ENCODE measurements at places on chromosomes 16 and 17.

DNA sequence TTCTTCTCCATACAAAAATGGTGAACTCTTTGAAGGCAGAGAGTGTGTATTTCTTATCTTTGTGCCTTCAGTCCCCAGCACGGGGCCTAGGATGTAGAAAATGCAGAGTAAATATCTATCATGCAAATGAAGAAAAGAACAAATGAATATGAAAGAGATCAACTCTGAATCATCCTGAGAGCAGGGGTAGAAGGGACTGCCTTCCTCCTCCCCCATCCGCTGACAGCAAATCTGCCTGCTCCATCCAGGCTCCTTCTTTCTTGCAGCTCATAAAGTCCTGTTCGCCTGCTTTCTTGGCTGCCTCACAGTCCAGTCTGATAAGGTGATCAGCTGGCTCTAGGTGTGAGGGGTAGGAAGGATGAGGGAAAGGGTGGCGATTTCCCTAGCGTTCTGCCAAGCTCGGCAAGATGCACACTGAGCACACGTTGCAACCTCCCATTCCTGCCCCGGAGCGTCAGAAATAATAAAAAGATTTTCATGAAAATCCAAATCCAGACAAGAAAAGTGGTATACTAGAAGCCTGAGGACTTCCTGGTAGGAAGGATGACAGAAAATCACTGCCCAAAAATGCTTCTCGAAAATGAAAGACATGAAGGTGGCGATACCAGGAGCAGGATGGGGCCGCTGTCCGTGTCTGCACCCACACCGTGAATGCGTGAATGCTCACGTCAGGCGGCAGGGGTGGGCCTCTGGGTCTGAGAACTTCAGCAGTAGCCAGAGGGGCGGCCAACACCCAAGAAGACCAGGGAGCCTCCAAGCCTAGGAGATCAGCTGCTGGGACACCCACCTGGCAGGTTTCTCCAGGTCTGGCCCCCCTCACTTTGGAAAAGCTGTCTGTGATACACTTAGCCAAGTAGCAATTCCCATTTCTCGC, 67.1 kb downstream of the VPS53 start:
- DNase-seq: no peak

DNA sequence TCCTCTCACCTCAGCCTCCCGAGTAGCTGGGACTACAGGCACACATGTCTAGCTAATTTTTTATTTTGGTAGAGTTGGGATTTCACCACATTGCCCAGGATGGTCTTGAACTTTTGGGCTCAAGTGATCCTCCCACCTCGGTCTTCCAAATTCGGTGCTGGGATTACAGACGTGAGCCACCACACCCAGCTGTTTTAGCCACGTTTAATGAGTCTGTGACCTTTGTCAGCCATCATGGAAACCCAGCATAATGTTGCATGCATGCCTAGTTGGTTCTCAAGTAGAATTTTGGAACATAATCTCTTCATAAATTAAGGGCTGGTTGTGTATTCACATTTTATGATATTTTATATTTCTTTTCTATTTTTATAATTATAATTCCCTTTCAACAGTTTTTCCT, 42.0 kb downstream of the GOSR1 start:
- DNase-seq: no peak

DNA sequence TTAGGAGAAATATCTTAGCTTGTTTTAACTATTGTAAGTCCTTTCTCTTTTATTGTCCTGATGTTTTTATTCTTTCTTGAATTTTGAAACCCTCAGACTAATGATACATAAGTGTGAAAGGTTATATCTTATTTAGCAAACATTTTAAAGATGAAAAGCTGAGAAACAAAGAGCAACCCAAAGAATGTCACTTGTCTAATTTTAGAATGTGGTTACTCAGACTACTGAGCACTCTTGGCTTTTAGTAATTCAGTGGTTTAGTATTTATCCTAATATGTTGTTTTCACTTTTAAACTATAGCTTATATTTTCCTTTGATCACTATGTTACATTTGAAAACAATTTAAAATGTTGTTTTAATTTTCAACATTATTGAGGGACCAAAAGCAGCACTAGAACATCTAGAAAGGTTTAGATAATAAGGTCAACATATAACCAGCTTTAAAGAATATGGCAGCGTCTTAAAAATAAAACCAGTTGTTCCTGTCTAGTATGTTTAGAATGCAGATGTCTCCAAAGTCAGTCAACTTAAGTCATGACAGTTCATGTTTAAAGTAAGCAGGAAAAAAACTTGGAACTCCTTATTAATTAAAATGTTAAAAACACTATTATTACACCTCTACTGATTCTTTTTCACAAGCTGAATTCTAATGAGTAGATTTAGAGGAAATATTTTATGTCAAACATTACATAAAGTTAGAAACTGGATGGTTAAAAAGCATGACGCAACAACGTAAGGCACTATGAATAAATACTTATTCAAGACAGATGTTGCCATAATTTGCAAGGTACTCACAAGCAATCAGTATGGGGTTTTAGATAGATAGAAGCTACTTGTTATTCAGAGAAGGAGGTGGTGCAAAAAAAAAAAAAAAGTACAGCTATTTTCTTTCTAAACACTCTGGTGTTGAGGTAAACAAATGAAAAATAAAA, 2.4 kb downstream of the MBTD1 start:
- DNase-seq: no peak

GRCh38 chr16:60776281-60776680, 1260.0 kb downstream of the CDH8 start:
- DNase-seq: no peak

DNA sequence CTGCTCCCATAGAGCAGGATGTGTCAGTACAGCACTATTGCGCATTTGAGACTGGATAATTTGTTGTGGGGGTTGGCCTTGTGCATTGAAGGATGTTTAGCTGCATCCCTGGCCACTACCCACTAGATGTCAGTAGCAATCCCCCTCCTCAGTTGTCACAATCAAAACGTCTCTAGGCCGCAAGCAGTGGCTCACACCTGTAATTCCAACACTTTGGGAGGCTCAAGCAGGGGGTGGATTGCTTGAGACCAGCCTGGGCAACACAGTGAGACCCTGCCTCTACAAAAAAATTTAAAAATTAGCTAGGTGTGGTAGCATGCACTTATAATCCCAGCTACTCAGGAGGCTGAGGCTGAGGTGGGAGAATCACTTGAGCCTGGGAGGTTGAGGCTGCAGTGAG, 48.4 kb downstream of the CENPV start:
- no peak for DNase-seq

DNA sequence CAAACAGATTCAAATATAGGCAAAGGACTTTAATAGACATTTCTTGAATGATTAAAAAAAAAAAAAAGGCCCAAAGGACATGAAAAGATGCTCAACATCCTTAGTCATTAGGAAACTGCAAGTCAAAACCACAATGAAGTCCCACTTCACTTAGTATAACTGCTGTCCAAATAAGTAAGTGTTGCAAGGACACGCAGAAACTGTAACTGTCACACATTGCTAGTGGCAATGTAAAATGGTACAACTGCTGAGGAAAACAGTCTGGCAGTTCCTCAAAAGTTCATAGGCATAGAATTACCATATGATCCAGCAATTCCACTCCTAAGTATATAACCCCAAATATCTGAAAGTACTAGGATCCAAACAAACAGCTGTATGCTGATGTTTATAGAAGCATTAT, 112.7 kb downstream of the BRIP1 start:
- peak; percentile 59 for DNase-seq

- peak; percentile 96 for DNase-seq
Observed at GRCh38 chr16:31243734-31244670, 15.8 kb upstream of the ITGAM start.

GRCh38 chr17:48057626-48058025, 9.5 kb downstream of the NFE2L1 start:
- no peak for DNase-seq

- DNase-seq: no peak
Observed at GRCh38 chr17:41792845-41793783, 6.6 kb upstream of the JUP start.

DNA sequence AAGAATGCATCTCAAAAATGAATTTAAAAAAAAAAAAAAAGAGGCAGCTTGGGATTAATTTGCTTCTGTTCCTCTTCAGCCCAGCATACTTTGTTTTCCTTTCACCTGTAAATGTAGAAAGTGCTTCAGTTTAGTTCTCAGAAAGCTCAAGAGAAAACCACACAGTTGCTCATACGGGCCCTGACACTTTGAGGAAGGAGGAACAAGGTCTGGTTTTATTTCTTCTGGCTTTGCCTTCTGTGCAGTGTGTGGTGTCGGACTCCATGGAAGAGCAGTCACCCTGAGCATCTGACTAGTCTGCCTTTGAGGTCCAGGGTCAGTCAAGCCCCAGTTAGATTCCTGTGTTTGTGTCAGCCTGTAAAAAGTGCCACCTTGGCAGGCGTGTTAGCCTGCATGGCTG, 27.6 kb downstream of the NMT1 start:
- no peak for DNase-seq

- DNase-seq: no peak
Observed at GRCh38 chr16:4911970-4912386, 25.0 kb downstream of the PPL start.

DNA sequence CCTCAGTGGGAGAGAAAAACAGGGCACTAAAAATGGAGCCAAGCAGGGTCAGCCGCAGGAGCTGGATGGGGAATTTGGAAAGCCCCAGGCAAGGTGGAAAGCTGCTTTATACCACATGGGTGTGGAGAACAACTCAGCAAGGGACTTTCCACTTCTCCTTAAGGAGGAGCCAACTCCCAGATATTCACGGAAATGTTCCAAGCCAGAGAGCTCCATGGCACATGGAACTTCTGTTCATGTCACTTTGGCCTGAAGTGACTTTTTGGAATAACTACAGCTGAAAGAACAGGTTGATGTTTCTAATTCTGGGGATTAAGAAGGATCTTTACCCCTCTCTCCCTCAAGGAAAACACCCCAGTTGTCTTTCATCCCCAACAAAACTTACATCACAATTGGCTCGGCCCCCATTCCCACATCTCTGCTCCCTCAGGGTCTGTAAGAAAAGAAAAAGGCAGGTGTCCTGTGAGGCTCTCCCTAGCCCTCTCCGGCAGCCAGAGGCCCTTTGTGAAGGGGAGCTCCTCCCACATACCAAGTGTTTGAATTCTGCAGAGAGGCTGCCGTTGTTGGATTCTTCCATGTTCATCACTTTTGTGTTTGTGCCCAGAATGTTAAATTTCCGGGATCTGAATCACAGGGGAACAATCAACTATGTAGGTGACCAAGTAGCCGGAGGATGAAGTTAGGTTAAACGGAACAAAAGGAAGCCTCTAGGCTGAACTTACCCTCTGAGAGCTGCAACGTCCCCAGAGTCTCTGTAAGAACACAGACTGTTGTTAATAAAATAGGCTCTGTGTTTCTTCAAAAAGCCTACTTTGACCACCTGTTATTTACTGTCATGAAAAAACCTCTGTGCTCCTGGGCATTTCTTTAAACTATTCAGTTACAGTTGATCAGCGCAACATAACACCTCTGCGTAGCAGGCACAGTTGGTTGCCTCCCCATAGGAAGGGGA, 41.0 kb downstream of the STAT5A start:
- no peak for DNase-seq

- DNase-seq: no peak
Observed at GRCh38 chr17:81243333-81243664, 4.2 kb downstream of the NDUFAF8 start.

- no peak for DNase-seq
Observed at GRCh38 chr17:13735444-13735843, 133.7 kb upstream of the HS3ST3A1 start.

DNA sequence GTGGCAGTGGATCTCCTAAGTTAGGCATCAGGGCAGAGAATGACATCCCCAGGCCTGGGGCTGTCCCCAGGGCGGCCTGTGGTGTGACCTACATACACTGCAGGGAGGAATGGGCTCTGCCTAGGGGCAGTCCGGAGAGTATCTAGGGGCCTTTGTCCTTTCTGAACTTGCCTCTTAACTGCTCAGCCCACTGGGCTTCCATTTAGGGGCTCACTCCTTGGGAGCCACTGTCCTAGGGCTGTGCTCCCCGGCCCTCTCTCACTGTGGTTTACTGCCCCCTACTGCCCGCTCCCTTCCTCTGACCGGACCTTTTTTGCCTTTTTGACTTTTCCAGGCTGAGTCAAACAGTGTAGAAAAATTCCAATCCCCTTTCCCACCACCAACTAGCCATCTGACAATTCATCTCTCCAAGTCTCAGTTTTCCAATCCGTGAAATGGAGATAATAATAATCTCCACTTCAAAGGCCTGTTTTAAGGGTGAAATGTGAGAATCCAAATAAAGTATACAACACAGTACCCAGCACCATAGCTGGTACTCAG, 66.8 kb downstream of the DNAH3 start:
- DNase-seq: no peak

DNA sequence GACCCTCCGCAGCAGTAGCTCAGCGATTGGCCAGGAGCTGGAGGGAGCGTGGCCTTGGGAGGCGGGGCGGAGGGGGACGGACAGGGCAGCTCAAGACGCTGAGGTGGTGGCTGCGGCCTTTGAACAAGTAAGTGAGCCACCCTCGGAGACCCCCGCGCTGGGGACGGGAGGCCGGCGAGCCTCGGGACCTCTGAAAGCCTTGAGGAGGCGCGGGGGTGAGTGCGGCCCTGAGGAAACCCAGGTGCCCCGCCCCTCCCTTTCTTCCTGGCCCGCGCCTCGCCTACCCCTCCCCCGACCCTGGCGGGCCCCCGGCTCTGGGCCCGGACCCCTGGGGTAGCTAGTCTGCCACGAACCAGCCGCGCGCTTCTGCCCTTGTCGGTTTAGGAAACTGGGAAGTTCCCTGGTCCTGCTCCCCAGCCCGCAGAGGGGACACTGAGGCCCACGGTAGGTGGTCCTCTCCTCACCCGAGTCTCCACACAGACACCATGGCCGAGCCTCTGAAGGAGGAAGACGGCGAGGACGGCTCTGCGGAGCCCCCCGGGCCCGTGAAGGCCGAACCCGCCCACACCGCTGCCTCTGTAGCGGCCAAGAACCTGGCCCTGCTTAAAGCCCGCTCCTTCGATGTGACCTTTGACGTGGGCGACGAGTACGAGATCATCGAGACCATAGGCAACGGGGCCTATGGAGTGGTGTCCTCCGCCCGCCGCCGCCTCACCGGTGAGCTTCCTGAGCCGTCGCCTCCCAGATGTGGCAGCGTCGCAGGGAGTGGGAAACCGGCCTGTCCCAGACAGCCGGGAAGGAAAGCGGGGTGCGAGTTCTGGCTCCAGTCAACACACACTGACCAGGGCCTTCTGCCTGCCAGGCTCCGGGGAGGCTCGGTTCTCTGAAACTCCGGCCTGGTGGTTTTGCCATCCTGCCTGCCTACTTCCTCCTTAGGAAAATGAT, at the start of gene MAPK7:
TSS of gene MAPK7 (plus strand) at position 83 of the 945 bp plus-strand sequence. CDS start at position 486, 403 bp downstream.
- no peak for DNase-seq

Measured in GF-D8 (cell line).